ENCODE measurements at places on chromosomes 6 and 20.
A peak's percentile ranks its signal among the peaks of the same experiment; 100 is the strongest.

DNA sequence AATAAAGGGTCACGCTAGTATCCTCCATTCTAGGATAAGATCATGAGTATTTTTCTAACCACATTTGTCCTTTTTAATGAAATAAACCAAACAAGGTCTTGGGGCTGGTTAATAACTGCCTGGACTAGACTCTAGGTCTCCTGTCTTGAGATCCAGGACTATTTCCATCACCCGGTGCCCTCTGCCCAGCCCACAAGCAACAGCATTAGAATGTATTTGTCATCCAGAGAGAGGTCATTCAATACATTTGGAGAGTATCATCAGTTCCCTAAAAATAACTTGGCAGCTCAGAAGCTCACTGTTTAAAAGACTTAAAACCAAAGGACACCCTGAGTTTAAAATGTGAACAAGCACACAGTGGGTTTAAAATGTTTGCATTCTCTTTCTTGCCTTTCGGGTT is 4.4 kb upstream of the RBM24 start:
- DNase-seq: no peak

- DNase-seq: no peak
Observed at GRCh38 chr20:60078351-60079250, 120.4 kb downstream of the CDH26 start.

DNA sequence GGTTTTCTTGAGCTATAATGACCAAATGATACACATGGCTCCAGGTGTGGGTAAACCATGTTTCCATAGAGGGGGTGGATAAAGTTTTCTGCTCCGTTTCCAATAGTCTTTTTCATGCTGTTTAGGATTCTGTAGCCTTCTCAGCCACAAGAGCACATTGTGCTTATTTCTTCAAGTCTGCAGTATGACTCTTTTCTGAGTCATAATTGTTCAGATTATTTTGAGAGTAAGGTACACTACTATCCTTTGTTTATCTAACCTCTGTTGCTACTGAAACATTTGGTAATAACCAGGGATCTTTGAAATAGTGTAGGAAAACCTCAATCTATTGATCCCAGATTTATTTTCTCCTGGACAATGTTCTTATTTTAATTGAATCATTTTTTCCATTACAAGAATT is 247.9 kb upstream of the BMP2 start:
- no peak for DNase-seq

GRCh38 chr6:12504325-12504966 is 212.1 kb upstream of the PHACTR1 start:
- no peak for DNase-seq

DNA sequence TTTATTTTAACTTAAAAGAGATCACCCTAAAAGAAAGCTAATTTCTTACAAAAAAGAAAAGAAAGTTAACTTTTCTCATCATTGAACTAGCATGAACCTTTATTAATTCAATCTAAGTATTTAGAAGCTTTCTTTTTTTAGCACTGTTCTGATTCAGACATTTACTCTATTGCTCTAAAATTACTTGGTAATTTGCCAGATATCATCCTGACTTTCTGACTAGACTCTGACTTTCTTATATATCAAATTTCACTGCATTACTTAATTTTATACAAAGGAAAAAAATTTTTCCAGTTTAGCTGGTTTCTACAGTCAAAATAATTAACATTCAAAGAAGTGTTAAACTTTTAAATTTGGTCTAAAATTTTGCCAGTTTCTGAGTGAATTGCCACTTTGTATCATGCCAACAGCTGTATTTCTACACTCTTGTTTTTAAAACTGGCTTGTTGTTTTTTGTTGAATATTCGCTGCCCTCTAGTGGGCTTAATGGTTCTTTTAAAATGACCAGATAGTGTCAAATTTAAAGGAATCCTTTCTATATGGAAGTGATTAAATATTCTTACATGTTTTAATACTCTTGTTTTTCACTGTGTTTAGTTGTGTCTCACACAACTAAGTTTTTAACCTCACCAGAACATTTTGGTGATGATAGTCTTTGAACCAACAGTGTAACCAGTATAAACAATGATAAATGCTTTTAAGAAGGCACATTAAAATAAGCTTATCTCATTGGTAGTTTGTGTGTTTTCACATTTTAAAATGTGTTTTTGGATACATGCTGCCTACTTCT is 102.0 kb downstream of the POPDC3 start:
- peak; percentile 59 for DNase-seq

- DNase-seq: no peak
Observed at GRCh38 chr6:145648149-145648548, 87.2 kb downstream of the EPM2A start.

DNA sequence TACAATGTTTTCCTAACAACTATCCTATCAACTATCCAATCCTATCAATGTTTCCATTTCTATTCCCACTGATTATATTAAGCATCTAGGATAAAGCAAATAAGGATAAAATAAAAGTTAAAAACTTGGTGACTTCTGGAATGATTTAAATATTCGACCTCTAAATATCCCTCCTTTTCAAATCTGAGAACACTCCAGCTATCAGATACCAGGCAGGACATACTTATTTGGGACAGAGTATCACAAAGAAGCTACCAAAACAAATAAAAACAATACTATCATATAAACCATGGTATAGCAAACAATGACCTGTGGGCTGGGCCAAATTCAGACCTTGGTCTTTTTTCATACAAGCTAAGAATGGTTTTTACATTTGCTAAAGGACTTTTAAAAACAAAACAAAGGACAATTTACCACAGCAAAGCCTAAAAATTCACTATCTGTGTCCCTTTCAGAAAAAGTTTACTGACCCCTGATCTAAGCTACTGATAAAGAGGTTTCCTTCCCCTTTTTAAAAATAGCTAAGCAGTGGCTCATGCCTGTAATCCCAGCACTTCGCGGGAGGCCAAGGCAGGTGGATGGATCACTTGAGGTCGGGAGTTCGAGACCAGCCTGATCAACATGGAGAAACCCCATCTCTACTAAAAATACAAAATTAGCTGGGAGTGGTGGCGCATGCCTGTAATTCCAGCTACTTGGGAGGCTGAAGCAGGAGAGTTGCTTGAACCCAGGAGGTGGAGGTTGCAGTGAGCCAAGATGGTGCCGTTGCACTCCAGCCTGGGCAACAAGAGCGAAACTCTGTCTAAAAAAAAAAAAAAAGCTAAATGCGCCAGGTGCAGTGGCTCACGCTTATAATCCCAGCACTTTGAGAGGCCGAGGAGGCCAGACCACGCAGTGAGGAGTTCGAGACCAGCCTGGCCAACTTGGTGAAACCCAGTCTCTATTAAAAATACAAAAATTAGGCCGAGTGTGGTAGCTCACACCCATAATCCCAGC is 6.0 kb downstream of the NUP153 start:
- no peak for DNase-seq

- no peak for DNase-seq
Observed at GRCh38 chr6:144928847-144929246, 643.7 kb downstream of the UTRN start.

GRCh38 chr20:4605166-4605565 is 116.5 kb upstream of the PRND start:
- DNase-seq: no peak

GRCh38 chr6:143064951-143065683 is 4.4 kb downstream of the AIG1 start:
- DNase-seq: no peak

DNA sequence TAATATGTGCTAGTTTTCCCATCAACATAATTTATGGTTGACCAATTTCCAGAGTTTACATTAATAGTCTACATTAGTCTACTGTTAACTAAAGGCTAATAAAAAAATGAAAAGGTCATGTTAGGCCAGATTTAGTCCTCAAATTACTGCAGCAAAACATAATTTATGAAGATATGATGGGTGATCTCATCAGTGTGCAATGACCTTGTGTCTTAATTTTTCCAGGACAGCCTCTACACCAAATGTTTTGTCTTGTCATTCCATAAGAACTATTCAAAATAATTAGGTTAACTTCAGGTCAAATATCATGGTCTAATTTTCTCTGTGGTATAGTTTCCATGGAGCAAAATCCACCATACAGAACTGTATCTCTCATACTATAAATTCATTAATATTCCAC is 234.2 kb downstream of the COL12A1 start:
- DNase-seq: no peak

DNA sequence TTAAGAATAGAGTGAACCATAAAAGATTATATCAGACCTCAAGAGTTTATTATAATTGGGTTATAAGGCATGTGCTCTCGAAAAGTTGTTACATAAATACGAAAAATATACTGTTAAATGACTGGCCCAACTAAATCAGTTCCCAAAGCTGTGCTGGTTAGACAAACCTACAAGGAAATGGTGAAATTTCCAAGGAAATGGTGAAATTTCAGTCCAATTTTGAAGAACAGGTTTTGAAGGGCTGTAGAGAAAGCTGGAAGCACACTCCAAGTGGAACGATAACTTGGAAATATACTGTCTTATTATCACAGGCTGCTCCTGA is 400 bp upstream of the TRMT11 start:
- no peak for DNase-seq

- no peak for DNase-seq
Observed at GRCh38 chr6:82521369-82521768, 157.8 kb downstream of the TPBG start.

DNA sequence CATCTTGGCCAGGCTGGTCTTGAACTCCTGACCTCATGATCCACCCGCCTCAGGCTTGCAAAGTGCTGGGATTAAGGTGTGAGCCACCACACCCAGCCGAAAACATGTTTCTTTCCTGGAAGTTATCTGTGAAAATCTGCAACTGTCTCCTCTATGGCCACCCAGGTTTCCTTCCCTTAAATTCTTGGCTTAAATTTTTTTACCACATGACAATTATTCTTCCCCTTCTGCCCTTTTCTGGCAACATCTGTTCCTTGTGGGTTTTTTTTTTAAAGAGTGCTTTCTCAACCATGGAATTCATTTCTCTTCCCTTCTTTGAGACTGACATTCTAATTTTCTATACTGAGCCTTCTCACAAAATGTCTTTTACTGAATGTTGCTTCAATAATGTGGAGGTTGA is 59.6 kb downstream of the DOK5 start:
- no peak for DNase-seq

DNA sequence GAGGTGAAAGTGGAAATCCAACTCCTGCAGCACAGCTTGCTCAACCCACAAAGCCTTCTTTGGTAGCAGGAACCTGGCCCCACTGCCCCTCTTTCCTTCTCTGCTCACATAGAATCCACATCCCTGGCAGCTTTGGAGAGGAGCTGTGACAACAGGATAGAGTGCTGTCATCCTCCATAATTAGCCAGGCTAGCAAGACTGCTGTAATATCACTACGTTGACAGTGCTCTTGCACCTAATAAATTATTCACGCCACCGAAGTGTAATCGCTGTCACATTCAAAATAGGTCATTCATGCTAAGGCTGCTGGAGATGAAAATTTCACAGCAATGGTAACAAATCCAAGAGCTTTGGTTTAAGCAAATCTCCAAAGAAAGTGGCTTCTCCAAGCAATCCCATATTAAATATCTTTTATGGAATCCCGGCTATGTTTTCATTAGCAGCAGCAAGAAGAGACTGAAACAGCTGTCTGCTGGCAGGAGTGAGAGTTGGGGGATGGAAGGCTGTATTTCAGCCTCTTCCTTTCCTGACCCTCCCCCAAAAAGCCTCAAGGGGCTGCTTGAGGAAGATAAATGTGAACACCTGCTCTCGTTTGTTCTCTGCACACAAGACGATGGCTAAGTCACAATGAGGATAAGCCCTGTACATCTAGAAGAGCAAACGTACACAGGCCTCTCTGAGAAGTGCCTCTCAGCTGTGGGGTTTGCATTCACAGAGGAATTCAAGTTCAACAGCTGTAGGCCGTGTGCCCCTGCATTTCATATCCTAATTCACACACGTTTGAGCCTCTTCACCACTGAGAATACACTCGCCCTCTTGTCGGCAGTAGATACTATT is 16.5 kb downstream of the RIPOR2 start:
- no peak for DNase-seq

DNA sequence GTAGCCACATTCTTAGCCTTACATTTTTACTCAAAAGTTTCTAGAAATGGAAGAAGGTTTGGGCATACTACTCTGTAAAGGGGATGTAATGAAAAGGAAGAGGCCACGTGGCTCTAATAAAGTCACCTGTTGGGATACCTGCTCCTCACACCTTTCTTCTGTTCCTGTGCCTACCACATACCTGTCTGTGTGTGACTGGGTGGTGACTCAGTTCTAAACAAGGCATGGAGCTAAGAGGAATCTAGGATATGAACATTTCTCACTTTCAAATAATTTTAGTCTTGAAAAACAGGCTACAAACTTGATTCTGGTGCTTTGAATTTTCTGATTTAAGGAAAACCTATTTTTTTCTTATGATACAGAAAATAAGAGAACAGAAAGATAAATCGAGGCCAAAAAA is 363.6 kb downstream of the RFPL4B start:
- DNase-seq: no peak

- no peak for DNase-seq
Observed at GRCh38 chr6:38113825-38114576, 294.5 kb downstream of the ZFAND3 start.

DNA sequence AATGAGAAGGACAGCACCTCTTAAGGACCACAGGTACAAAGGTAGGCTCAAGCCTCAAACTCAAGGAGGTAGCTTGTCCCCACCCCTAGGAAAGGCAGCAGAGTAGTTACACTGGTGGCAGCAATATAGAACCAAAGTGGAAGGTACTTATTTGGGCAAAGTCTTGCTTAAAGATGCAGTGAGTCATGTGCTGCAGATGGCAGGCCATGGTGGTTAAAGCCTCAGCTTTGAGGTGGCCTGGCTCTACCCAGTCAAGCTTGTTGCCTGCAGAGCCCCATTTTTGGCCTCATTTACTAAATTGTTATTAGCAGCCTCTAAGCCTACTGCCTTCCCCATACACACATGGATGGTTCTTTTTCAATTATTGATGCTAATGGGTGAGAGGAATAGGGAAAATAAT is 146.0 kb downstream of the ELOVL4 start:
- no peak for DNase-seq

- no peak for DNase-seq
Observed at GRCh38 chr6:25094726-25095125, 159.0 kb upstream of the RIPOR2 start.

GRCh38 chr6:21263531-21264287 is 329.8 kb upstream of the SOX4 start:
- no peak for DNase-seq

GRCh38 chr6:149716181-149716963 is 1.5 kb downstream of the LATS1 start:
- DNase-seq: no peak

- DNase-seq: no peak
Observed at GRCh38 chr6:170207586-170208181, 83.2 kb downstream of the DLL1 start.

Measured in DMS 273 treated with DMSO at 0.1 percent for 48 hours (cell line).